Activated CD4-positive, alpha-beta T cell treated with anti-CD3 and anti-CD28 coated beads, Interleukin-2, amount 10 ng/mL, durations not matched to agents 7 days and 5 days (primary cell): ENCODE measurements at places on chromosomes 7 and 10.

- no peak for DNase-seq
Measured at GRCh38 chr10:49571388-49571787, 32.5 kb upstream of the ERCC6 start.

- no peak for DNase-seq
Measured at GRCh38 chr7:92834507-92835260, 1.7 kb downstream of the CDK6 start.

GRCh38 chr10:19958787-19959186 lies 142.6 kb downstream of the PLXDC2 start:
- no peak for DNase-seq

- no peak for DNase-seq
Measured at GRCh38 chr7:11935905-11936304, 103.9 kb upstream of the THSD7A start.

- DNase-seq = no peak
Measured at GRCh38 chr7:128937647-128938543, at the start of gene IRF5. Gene IRF5 (plus strand): TSS chr7:128937927. CDS start chr7:128942082, 4,155 bp downstream.

GRCh38 chr7:111083413-111083812 lies 7.5 kb upstream of the LRRN3 start:
- DNase-seq = peak; percentile 87

- DNase-seq = no peak
Measured at GRCh38 chr7:154918741-154919140, 84.2 kb downstream of the PAXIP1 start.

- DNase-seq = no peak
Measured at GRCh38 chr7:80287400-80288174, 153.0 kb downstream of the GNAI1 start.

DNA sequence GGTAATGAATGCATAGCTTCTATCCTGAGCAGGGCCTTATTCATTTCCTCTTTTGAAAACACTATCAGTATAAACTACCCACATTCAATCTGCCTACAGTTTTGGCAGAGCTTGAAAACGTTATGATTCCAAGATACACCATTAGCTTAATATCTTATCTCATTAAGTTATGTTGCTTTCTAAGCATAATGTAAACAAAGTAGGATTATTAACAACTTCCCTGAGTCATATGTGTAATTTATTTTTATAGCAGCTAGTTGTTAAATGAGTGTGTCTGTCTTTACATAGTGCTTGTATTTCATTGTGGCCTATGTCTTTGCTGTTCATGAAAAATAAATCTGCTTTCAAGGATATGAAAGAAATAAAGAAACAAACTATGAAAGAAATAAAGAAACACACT lies 106.2 kb upstream of the DLX6 start:
- DNase-seq = no peak

DNA sequence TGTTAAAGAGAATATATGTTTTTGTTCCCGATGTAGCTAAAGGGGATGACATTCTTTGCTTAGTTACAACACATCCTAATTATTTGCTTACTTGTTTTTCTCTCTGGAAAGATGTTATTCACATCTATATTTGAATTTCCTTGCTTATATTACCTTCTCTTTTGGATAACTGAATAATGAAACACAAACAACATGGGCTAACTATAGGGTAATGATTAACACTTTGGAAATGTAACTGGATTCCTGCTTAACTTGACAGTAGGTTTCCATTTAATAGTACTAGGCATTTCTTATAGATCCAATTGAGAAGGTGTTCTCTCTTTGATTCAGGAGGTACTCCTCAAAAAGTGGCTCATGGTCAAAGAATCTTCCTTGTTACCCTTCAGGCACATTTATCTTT lies 141.1 kb downstream of the CCSER2 start:
- DNase-seq = no peak
